ENCODE measurements at places on chromosomes 6 and 20.

- DNase-seq: no peak
Measured at GRCh38 chr20:56796345-56796744, 167.2 kb downstream of the TFAP2C start.

GRCh38 chr6:12001004-12001705 is 11.0 kb upstream of the HIVEP1 start:
- DNase-seq: no peak

- DNase-seq: no peak
Measured at GRCh38 chr6:37095997-37096396, 74.0 kb upstream of the PIM1 start.

DNA sequence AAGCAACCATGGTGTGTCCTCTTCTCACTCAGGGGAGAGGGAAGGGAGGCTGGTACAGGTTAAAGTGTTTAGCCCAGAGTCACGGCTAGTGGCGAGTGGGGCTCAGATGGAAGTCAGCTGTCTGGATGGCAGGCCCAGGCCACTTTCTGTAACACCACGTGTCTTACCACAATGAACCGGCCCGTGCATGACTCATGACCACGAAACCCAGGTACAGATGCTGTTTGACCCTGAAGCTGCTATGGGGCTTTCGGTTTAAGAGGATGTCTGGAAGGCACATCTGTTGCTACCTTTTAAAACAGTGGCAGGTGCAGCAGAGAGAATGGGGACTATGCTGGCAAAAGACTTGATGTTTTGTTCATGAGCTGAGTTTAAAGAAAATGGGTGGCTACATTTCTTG is 36.5 kb upstream of the MPC1 start:
- no peak for DNase-seq

GRCh38 chr6:55562318-55562717 is 16.7 kb downstream of the HMGCLL1 start:
- no peak for DNase-seq

DNA sequence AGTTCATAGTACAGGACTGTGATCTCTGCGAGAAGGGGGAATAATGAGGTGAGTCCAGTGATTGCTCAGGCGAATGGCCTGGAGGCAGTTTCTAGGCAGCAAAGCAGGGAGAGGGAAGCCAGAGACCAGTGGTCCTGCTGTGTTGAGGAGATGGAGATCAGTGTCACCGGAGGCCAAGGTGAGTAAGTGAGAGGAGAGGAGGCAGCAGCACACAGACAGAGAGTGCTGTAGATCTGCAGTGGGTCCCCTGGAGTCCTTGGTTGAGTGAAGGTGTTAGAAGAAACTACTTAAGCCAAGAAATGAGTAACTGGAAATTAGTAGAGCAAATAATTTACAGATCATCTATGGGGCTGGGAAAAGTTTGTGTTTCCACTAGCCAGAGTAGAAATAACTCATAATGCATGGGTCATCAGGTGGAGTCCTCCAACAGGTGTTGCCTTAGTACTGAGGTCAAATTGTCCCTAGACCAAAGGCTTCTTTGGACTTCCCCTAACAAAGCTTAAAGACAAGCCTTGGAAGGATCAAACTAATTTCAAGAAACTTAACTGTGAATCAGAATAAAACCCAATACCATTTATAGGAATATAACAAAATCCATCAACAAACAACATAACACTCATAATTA is 13.6 kb downstream of the HEBP2 start:
- DNase-seq: no peak
